ENCODE measurements at places on chromosomes 5 and 9. TPM values are rescaled to one million over a fixed set of nuclear protein-coding genes. Genes with fewer than 3 reads are reported as not detected.

DNA sequence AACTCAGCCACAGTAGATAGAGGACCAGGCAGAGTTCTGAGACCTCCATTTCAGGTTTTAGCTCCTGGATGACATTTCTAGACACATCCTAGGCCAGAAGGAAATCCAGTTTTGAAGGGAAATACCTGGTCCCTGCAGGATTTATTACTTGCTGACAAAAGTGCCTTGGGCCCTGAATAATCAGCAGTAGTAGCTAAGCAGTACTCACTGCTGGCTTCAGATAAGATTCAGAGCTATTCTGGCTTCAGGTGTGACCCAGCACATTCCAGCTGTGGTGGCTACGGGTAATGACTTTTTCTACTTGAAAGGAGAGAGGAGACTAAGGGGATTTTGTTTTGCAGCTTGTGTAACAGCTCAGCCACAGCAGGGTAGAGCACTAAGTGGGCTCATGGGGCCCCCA lies 34.0 kb downstream of the NDUFAF2 start:
- DNase-seq: no peak

- no peak for DNase-seq
Observed at GRCh38 chr5:136022965-136023364, 5.8 kb upstream of the TGFBI start.

DNA sequence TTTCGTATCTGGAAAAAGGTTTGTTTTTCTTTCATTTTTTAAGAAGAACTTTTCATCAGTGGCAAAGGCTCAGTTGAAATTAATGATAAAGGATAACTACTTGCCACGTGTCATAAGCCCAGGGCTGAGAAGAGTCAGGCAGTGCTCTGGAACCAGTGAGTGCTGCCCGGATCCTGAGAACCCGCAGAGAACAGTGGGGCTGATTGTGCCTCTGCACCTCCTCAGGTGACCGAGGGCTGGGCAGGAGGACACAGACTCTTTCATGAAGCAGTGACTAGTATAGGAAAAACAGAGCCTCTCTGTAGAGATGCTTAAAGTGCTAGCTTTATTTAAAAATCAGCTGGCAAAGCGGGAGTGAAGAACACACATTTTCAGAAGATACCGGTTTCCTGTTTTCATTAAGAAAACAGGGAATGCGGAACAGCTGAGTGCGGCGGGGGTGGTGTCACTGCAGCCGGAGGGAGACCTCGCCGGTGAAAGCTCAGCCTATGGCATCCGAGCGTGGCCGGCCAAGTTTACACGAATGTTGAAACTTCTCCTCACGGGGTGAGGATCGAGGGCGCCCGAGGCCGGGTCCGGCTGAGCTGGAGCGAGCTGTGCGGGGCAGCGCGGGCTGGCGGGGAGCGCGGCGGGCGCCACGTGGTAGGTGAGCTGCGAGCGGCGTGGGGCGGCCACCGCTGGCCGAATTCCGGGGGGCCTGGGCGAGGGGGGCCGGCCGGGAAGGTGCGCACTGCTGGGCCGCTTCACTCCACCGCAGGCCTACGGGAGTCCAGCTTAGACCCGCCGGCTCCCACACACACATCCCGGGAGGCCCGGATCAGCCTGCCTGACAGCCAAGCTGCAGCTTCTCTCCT lies 134.7 kb upstream of the DMRT1 start:
- peak; percentile 90 for DNase-seq

- DNase-seq: no peak
Observed at GRCh38 chr9:130782886-130783530, 52.0 kb upstream of the ABL1 start.

DNA sequence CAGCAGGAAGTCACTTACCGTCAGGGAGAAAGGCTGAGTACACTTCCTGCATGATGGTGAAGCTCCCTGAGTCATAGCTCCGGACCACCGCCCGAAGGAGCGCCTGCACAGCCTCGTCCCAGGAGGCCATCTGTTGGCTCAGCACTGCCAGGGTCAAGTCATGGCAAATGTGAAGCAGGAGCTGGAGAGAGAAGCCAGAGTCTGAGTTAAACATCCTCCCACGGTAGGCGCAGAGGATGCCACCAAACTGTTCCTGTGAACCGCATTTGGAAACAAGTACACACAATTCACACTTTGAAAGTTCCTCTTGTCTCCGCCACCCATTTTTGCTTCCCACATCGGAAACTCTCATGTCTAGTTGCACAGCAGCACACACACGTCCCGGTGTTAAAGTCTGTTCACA lies 33.9 kb downstream of the CNOT8 start:
- DNase-seq: no peak

GRCh38 chr9:73459817-73460216 lies 308.2 kb downstream of the ANXA1 start:
- DNase-seq: no peak

DNA sequence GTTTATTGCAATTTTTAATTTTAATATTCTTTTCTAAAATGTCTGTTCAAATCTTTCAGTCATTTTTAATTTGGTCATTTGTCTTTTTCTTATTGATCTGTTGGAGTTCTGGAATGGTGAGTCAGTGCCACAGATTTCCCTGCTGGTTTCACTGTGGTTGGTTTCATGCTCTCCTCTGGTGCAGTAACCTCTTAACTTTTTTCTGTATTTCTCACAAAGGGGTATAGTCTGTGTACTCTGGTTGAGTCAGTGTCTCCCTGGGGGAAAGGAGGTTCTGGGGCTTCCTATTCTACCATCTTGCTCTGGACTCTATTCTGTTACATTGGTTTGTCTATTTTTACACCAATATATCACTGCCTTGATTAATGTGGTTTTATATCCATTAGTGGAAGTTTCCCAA lies 178.8 kb downstream of the CSNK1G3 start:
- DNase-seq: no peak

GRCh38 chr9:79555474-79556089 lies 16.2 kb upstream of the TLE4 start:
- no peak for DNase-seq

GRCh38 chr5:8184455-8185063 lies 315.6 kb downstream of the MTRR start:
- DNase-seq: no peak

DNA sequence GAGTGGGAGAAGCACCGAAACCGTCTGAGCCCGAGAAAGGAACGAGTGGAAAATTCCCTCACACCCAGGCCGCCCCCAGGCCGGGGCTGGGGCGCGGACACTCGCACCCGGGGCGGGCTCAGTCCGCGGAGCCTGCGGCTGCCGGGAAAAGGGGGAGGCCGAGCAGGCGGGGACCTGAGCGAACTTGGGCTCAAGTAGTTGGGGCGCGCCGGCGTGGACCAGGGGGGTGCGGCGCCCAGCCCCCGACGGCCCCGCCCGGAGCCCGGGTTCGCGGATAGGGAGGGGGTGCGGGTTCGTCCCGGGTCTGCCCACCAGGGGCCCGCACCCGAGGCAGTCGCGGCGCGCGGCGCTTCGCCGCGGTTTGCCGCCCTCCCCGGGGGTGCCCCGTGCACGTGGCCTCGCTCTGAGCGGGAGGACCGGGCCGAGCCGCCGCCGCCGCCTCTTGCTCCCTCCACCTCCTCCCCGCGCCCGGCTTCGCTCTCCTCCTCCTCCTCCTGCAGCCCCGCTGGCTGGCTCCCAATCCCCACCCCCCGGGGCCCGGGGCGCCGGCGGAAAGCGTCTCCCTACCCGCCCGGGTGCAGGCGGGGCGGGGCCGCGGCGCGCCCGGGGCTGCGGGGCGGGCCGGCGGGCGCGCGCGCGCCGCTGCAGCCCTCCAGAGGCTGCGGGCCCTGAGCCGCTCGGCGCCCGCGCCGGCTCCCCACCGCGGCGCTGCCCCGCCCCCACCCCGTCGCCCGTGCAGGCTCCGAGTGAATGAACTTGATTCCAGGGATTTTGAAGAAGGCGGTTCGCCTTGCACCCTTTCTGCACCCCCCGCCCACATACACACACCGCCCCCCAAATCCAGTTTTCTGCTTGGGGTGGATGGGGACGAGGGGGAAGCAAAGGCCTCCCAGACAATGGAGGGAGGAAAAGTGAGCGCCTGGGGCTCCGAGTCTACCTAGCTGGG lies 1.3 kb upstream of the NFIB start:
- peak; percentile 96 for DNase-seq

DNA sequence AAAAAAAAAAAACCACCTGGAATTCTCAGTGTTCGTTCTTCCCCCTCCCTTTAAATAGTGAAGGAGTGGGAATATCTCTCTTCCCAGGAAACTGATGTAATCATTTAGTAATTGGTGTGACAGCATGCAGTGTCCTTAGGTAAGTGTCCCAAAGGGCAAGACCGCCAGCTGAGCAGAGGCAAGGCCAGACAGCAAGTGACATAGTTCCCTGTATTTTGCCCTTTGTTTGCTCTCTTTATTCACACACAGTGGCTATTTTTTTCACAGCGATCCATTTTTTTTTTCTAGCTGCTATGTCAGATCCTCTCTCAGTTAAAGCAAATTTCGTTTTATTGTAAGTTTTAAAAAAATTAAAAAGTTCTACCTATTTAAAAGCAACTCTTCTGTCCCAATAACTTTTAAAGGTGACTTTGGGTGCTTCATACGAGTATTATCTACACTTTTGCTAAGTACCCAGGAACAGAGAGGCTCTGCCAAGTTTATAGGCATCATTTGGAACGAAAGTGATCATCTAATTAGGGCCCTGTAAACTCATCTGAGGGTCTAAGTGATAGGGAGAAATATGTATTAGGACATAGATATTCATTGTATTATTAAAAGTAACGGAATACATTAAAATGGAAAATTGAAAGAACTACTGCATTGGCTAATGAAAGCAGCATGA lies 98.2 kb upstream of the ALDH1A1 start:
- DNase-seq: no peak

- no peak for DNase-seq
Observed at GRCh38 chr5:65801352-65801783, 79.4 kb downstream of the NLN start.

- DNase-seq: no peak
Observed at GRCh38 chr5:85293145-85293785, 908.6 kb upstream of the EDIL3 start.

- DNase-seq: no peak
Observed at GRCh38 chr9:90547896-90548295, 94.7 kb downstream of the DIRAS2 start.

GRCh38 chr9:35657546-35658136 lies at the start of gene RMRP:
Gene RMRP (minus strand): TSS chr9:35658019.
- peak; percentile 98 for DNase-seq

- no peak for DNase-seq
Observed at GRCh38 chr5:141493500-141494422, 4.9 kb downstream of the PCDHGC5 start.

DNA sequence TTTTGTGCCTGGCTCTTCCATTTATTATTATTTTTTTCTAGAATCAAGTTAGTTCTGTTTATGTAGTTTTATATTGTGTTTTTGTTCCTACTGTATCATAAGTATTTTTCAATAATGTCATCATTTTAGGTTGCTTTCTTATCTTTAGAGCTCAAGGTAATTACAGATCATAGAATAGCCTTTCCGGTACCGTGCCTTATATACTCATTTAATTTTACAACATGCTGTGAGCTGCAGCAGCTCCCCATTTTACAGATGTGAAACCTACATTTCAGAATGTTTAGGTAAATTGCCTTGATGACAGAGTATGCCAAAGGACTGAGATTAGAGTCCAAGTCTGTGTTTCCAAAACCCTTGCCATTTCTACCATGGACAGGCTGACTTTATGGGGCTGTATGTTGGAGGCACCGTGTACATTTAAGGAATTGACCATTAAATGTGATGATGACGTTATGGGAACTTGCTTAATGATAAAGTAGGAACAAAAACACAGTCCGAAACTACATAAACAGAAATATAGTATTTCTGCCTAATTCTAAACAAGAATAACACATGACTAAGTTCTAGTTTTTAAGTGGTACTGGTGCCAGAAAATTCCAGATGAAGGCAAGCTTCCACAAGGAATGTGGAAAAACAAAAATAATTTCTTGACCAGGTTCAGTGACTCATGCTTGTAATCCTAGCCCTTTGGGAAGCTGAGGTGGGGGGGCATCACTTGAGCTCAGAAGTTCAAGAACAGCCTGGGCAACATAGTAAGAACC lies 97.7 kb downstream of the IQGAP2 start:
- DNase-seq: no peak

DNA sequence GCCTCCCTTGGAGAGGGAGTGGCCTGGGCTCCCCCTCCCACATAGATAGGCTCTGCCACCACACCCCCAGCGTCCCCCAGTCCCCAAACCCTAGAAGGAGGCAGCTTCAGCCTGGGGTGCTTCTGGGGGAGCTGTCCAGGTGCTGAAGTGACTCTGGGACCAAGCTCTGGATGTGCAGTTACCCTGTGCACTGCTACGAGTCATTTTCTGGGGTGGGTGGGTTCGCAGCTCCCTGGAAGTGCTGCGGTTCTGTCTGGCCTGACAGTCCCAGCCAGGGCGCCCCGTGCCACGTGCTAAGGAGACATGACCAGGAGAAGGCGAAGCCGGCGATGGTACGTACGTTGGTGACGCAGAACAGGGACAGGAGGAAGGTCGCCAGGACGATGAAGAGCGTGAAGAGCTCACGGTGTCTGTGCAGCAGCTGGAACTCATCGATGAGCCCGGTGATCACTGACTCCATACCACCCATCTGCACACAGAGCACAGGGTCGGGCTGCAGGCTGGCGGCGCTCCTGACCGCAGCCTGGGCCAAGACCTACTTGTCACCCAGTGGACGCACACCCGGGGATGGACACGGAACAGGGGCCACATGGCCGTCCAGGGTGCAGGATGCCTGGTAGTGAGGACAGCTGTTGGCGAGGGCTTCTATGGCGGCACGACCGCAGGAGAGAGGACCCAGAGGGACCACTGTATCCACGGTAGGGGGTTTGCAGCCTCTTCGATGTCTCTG lies 35.7 kb downstream of the SLC6A3 start:
- DNase-seq: peak; percentile 42

- DNase-seq: no peak
Observed at GRCh38 chr5:107286447-107287098, 384.2 kb downstream of the EFNA5 start.

GRCh38 chr9:12640016-12640587 lies 53.1 kb upstream of the TYRP1 start:
- no peak for DNase-seq

DNA sequence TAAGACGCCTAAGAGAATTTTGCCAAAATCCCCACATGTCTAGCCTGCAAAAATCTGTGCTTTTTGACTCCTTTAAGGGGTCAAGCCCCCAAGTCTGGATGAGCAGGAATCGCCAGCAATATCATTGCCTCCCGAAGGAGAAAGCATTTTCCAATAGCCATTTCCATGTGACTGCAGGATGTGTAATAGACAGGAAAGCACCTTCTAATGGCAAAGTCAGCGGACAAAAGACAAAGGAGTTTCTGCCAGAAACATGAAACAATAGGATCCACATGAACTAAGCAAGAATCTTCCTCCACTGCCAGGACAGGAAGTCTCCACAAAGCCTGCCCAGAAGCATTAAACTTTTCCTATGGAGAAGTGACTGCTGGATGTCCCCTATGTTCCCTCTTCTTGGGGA lies 177.1 kb upstream of the PCSK5 start:
- no peak for DNase-seq

- DNase-seq: no peak
Observed at GRCh38 chr5:18702821-18703220, 1068.6 kb downstream of the TAF11L14 start.

- DNase-seq: no peak
Observed at GRCh38 chr9:102569436-102569835, 425.7 kb upstream of the CYLC2 start.

PPP3R2 gene
- polyA plus RNA-seq: not detected

ECSCR gene
- polyA plus RNA-seq: 25.4 TPM

SPATA6L gene
- polyA plus RNA-seq: 0.15 TPM

GPX3 gene
- polyA plus RNA-seq: 551 TPM

BSPRY gene
- polyA plus RNA-seq: 0.03 TPM

STPG3 gene
- polyA plus RNA-seq: not detected

ADAMTS13 gene
- 0.73 TPM for polyA plus RNA-seq

BARHL1 gene
- not detected for polyA plus RNA-seq

CDHR2 gene
- polyA plus RNA-seq: not detected

PDE8B gene
- polyA plus RNA-seq: 0.18 TPM

NDUFB6 gene
- 90.8 TPM for polyA plus RNA-seq

BASP1 gene
- 0.73 TPM for polyA plus RNA-seq

OR1Q1 gene
- polyA plus RNA-seq: not detected

SYNPO gene
- polyA plus RNA-seq: 503 TPM

CKMT2 gene
- polyA plus RNA-seq: 830 TPM

Data from psoas muscle (tissue), 8 donors.